ENCODE measurements at places on chromosomes 7 and 10.

DNA sequence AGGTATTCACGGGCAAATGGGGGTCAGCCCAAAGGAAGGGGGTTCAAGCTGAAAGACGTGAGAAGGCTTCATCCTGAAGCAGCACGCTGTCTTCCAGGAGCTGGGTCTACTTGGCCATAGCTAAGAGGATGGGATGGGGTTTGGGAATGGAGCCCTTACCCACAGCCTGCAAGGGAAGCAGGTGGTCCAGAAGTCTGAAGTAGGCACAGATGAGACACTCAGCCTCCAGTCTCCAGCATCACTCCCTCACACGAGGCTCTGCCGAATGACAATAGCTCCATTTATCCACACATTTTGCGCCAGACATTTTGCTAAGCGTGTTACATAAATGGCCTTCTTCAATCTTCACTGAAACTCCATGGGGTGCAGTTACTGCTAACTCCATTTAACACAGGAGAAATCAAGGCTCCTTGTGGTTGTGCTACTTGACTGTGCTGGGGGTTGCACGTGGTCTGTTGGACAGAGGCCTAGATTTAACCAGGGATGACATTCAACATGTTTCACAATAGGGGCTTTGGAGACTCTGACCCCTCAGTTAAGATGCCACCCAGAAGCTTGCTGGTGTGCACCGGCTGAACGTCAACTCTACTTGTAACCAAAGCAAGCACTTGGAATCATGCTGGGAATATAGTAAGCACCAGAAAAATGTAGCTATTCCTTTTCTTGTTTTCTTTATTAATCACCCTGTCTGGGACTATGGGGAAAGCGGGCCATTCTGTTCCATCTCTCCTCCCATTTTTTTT lies 85.3 kb downstream of the FAM241B start:
- DNase-seq: no peak

DNA sequence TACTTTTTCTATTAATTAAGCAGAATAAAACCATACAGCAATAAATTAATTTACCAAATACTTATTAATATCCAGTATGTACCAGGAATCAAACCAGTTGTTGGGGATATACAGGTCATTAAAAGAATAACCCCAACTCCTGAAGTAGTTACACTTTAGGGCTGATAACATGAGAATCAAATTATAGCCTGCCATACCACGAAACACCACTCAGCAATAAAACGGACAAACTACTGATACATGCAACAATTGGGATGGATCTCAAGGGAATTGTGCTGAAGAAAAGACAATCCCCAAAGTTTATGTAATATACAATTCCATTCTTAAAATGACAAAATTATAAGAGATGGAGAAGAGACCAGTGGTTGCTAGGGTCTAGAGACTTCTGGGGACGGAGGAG lies 22.7 kb downstream of the MCMBP start:
- no peak for DNase-seq

GRCh38 chr10:88794731-88795130 lies 7.8 kb upstream of the LIPM start:
- no peak for DNase-seq

DNA sequence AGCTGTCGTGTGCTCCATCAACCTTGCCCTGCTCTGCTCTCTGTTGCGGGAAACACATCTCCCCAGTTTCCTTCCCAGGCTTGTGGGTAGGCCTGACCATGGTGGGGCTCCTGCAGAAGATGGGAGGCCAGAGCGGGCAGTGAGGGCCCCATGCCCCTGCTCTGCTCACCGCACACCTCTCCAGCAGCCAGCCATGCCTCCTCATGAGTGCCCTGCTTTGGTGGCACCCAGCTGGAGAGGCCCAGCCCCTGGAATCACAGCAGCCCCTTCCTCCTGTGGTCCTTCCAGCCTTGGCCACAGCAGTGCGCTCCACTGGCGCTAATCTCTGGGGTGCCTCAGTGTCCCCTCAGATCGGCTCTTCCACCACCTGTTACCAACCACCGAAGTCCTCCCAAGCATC lies 4.2 kb upstream of the OPN4 start:
- no peak for DNase-seq

- DNase-seq: no peak
These were observed 36.6 kb downstream of the SRRM3 start for GRCh38 chr7:76238326-76238725.

DNA sequence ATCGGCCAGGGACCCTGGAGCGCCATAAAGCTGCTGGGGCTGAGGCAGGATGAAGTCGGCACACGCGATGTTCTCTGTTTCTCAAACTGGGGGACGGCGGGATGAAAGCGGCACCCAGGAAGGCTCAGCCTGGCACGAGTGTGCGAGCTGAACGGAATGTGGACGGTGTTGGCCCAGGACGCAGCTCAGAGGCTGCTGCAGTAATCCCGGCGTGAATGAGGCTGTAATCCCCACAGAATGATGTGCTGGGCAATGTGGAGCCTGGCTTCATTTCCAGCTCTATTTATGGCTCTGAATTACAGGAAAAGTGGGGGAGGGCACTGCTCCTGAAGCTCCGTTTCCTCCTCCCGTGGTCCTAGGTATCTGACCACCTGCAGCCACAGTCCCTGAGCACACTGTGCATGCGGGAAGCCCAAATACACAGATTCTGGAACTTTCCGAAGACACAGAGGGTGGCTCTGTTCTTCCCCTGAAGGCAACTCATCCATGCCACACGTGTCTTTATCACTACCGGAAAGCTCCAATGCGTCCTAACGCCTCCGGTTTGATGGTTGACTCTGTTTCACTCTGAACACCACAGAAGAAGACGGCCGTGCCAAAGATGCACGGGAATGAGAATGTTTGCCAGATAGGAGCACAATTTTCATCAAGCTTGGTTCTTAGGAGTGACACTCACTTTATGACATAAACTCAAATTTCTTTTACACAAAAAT lies 37.6 kb downstream of the KLF6 start:
- DNase-seq: no peak

DNA sequence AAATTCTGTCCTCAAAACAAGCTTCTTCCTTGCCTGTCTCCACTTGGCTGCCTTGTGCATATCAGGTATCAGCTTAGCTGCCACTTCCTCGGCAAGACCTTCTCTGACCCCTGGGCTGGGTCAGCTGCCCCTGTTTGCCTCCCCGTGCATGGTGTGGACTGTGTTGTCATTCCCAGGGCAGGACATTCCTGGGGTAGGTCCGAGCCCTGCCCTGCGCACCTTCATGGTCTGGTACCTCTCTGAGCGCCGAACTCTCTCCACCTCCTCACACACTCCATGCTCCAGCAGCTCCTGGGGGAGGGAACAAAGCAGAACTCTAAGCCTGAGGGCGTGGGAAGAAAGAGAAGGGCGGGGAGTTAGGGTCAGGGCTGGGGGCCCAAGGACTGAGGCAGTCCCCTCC lies 3.8 kb downstream of the POLM start:
- no peak for DNase-seq

GRCh38 chr10:75180592-75180991 lies 30.0 kb upstream of the VDAC2 start:
- no peak for DNase-seq

GRCh38 chr10:95742962-95743535 lies 12.9 kb upstream of the ENTPD1 start:
- no peak for DNase-seq

DNA sequence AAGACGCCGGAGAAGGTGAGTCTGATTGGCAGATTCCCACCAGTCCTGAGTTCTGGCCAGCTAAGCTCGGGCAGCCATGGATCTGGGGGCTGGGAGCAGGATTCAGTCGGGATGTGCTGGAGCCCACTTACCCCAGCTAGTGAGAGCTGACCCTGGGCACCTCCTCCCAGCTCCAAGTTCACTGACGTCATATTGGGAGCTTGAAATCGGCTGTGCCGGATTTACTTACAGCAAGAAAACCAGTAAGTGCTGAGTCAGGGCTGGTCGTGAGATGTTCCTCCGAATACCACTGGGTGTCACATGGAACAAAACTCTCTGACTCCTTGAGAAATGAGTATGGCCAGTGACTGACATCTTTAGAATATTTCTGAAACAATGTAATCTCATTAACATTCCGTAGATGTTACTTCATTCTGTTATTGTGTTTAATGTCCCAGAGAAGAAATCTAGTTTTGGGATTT lies 621.2 kb downstream of the SDK1 start:
- DNase-seq: no peak

DNA sequence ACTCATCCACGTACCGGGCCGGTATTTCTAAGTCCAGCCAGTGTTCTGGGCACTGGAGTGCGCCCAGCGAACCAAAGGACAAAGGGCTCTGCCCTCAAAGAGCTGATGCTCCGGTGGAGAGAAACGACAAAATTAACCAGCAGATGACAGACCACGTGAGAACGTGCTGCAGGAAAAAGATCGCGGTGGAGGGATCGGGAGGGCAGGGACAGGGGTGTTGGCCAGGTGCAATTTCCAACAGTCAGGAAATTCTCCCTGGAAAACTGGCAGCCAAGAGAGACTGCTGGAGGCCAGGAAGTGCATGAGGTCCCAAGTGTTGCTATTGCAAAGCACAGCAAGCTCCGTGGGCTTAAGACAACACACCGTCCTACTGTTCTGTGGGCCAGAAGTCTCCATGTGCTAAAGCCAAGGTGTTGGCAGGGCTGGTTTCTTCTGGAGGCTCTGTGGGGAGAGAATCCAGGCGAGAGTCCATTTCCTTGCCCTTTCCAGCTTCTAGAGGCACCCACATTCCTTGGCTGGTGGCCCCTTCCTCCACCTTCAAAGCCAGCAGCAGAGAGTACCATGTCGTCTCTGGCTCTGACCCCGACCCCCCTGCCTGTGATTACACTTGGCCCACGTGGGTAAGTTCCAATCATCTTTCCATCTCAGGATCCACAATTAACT lies 21.3 kb upstream of the AMZ1 start:
- DNase-seq: no peak

DNA sequence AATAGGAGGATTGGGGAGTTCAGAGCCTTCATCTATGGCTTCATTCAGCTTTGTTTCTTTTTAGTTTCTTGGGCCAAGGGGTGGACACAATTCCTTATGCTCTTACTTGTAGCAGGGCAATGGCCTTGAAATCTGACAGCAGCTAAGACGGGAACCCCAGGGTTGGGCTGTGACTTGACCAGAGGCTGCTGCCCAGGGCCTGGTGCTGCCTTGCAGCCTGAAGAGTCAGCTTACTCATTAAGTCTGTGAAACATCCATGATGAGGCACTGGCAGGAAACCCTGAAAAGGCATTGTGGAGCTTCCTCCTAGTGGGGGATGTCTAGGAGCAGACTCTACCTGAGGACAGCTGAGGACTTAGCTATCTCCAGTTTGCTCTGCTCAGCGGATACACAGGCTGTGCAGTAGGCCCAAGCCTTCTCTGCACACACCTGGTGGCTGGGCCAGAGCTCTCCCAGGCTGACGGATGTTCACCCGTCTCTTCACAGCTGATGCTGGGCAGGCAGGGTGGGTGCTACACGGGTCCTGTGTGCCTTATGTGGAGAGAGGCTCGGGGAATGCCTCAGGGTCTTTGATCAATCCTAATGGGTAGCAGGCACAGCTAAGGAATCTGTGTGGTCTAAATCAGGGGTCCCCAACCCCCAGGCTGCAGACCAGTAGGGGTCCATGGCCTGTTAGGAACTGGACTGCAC lies 17.8 kb downstream of the CXCL12 start:
- no peak for DNase-seq

DNA sequence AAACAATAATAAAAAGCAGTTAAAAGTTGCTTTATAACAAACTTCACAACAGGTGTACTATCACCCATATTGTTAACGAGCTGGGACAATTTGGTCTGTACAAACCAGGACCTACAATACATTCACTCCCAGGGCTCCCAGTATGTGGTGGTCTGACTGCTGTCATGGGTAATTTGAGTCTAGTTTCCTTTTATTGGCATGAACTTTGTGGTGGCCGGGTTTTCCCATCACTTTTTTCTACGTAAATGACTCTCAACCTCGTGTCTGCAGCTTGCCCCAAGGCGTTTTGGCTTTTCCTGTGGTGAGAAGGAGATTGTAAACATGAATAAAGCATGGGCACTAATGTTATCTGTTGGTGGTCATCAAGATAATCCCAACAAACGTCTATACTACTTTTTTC lies 118.7 kb upstream of the CDK6 start:
- DNase-seq: no peak

DNA sequence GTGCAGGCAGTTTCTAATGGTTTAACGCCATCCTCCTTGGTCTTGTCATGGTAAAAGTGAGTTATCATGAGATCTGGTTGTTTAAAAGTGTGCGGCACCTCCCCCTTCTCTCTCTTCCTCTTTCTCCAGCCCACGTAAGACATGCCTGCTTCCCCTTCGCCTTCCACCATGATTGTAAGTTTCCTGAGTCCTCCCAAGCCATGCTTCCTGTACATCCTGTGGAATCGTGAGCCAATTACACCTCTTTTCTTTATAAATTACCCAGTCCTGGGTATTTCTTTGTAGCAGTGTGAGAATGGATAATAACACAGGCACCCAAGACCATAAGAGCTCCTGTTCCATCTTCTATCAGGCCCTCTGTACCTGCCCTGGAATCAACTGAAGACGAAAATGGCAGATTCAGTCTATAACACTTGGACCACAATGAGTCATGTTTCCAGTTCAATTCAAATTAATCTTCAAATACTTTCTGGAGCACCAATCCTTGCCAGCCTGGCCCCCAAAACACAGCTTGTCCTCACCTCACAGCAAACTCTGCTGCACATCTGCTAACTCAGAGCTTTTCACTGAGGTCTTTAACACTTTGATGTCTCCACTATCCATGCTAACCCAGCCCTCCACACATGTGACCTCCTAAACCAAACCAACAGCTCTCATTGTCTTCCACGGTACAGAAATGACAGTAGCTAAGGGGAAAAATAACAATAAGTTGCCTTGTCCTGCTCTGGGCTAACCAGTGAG lies 73.2 kb downstream of the SFMBT2 start:
- no peak for DNase-seq

- no peak for DNase-seq
These were observed 12.4 kb upstream of the ARHGAP12 start for GRCh38 chr10:31940839-31941653.

DNA sequence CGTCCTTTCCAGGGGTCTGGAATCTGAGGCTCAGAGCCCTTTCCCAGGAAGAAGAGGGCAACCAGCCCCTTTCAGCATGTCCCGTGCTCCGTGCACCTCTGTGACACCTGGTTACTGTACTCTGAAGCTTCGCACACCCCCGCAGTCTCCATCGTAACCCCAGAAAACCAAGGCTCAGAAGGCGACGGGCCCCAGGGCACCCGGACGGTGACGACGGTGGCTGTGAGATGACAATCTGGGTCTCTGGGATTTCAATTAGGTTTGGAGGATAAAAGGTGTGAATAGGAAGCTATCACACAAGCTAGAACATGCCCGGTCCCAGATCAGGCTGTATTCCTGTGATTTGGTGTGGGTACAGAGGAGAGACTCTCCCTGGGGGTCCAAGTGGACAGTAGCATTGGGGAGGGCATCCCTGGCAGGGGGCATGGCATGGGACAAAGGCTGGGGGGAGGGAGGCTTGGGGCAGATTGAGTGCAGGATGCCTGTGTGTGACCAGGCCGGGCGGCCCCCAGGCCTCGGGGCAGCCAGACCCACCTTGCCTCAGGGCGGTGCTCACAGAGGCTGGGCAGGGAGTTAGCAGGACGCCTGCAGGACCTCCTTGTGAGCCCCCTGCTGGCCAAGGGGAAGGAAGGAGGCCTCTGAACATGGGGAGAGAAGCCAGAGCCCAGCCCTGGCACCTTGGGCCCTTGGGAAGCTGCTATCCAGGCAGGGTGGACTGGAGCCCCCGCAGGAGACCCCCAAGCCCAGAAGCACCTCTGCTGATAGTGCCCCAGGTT lies 23.4 kb upstream of the PSMG3 start:
- no peak for DNase-seq

GRCh38 chr10:127578961-127579305 lies 29.8 kb downstream of the NPS start:
- DNase-seq: no peak

Data from stimulated activated CD4-positive, alpha-beta T cell treated with anti-CD3 and anti-CD28 coated beads, TNF-alpha, amount 100 ng/mL, for 48 hours (primary cell).